CD4-positive, alpha-beta T cell treated with Interleukin-2 at 100 ng/mL for 4 hours (primary cell): ENCODE measurements at places on chromosomes 3 and 15.
A peak's percentile ranks its signal among the peaks of the same experiment; 100 is the strongest.

DNA sequence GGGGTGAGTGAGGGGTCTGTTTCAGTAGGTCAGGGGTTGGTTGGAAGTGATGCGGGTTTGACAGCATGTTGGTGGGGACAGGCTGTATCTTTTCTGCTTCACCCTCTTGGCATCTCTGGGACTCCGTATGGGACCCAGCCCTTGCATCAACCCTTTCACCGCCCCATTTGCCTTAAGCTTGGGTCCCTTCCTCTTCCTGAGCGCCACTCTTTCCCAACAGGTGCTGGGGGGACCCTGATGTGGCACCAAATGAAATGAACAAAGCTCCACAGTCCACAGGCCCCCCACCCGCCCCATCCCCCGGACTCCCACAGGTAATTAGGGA, 1.1 kb downstream of the EIF4G1 start:
- DNase-seq, result no peak

DNA sequence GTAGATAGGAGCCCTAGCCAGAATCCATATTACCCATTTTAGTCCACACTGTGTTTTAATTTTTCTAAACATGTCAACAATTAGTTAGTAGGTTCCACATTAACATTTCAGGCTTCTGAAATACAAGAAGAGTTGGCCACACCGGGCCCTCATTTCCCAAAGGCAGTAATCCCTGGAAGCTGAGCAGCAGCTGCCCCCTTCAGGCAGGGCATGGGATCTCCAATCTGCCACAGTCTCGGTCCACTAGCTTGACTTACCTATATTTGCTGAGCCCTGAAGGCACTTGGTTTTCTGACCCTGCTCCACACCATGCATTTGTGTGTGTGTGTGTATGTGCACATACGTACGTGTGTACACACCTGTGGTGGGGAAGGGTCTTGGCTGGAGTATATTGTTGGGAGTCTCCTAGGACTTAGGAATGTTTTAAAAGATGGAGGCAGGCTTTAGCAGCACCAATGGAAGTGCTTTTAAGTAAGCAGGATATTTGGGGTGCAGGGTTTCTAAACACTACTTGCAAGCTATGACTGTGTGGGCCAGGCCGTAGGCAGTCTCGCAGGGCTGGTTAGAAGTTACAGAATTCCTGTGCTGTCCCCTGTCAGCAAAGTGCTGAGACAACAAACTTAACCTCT, 71.2 kb upstream of the SOX14 start:
- no peak for DNase-seq

- no peak for DNase-seq
Measured at GRCh38 chr3:157122116-157122515, 37.8 kb downstream of the CCNL1 start.

- DNase-seq, result no peak
Measured at GRCh38 chr15:73695773-73696640, 11.8 kb downstream of the CD276 start.

- peak; percentile 49 for DNase-seq
Measured at GRCh38 chr3:129650256-129650872, 43.9 kb upstream of the PLXND1 start.

- DNase-seq, result no peak
Measured at GRCh38 chr3:164049847-164050246, 1028.4 kb downstream of the SI start.

- DNase-seq, result no peak
Measured at GRCh38 chr3:56633602-56634535, 49.2 kb downstream of the TASOR start.

DNA sequence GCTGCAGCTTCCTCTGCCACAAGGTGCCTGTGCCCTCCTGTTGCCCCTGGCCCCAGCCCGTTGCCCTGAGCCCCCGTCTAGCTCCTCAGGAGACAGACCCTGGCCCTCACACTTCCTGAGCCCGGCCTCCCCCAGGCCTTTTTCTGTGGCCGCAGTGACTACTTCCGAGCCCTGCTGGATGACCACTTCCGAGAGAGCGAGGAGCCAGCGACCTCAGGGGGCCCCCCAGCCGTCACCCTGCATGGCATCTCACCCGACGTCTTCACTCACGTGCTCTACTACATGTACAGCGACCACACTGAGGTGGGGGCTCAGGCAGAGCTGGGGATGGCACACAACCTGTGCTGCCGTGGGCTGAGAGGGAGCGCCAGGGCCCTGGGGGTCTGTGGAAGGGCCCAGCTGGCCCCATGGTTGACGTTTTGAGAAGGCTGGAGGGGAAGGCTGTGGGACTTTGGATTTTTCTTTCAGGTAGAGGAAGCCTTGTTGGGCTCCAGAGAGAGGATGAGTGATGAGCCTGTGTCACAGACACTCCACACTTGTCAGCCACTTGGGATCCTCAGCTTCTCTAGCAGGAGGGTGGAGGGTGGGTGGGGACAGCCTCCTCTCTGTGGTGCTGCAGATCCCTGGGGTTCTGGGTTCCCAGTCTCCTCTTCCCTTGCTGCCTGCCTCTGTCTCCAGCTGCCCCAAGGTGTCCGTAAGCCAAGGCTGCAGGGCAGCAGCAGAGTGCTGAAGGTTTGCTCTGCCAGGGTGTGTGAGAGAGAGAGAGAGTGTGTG, 5.0 kb downstream of the ABTB1 start:
- no peak for DNase-seq

DNA sequence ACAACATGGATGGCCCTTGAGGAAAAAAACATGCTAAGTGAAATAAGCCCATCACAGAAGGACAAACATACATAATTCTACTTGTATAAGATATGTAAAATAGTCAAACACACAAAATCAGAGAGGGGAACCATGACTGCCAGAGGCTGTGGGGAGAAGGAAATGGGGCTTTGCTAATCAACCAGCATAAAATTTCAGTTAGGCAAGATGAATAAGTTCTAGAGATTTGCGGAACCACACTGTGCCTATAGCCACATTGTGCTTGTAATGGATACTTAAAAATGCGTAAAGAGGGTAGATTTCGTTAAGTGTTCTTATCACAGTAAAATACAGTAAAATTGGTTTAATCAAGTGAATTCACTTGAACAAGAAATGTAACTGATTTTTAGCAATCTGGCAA, 33.7 kb upstream of the SPTBN5 start:
- DNase-seq, result no peak

GRCh38 chr3:29319262-29319661, 38.4 kb downstream of the RBMS3 start:
- no peak for DNase-seq
